ENCODE measurements at places on chromosomes 12 and 14.

DNA sequence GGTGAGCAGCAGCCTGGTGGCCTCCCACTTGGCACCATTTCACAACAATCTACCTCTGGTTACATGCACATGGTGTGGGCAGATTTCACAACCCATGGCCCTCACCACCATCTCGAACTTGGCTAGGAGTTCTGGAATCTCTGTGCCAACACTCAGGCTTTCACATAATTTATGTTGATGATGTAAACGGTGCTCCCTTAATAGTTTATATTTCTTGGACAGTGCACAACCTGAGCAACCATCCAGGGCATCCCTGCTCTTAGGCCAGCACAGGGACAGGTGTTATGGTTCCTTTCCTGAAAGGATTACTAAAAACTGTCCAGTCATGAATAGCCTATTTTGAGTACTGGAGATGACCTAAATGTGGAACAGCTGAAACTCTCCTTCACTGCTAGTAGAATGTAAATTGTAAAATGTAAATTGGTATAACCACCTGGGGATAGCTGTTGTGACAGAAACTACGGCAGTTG lies 28.6 kb downstream of the ABCB9 start:
- no peak for DNase-seq

- no peak for DNase-seq
Measured at GRCh38 chr12:116538076-116538591, 21.0 kb upstream of the MAP1LC3B2 start.

GRCh38 chr12:131229426-131230339 lies 276.0 kb downstream of the ADGRD1 start:
- DNase-seq, result no peak

DNA sequence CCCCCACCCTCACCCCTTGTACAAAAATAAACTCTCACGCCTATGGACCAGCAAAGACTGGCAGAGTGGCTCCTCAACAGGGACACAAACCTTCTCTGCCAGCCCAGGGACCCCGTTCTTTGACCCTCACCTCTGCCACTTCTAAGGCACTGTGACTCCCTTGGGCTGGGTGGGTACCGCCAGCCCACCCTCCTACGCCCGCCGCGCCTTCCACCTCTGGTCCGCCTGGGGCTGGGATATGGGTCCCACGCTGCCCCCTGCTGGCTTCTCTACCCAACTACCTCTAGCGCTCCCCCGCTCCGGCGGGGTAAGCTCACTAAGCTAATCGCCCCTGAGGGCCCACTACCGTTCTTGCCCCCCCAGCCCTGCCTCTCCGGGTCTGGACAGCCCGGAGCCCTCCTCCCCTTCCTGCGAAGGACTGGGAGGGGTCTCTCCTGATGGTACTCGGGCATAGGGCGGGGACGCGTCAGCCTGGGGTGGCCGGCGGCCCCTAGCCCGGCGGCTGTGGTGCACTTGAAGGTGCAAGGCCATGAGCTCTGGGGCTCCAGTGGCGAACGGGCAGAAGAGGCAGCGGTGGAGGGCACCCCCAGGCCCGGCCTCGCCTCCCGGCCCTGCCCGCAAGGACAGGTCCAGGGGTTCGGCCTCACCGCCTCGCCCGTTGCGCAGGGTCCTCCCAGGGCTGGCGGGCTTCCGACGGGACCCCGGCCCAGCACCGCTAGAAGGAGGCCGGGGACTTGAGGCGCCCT lies 8.1 kb downstream of the ZNF219 start:
- DNase-seq, result no peak

GRCh38 chr14:24013654-24014514 lies 25.2 kb downstream of the DHRS4L2 start:
- peak; percentile 35 for DNase-seq

- peak; percentile 37 for DNase-seq
Measured at GRCh38 chr12:27333403-27334009, 870 bp downstream of the BMAL2 start.

- DNase-seq, result no peak
Measured at GRCh38 chr12:3091382-3092241, 14.4 kb downstream of the TSPAN9 start.

DNA sequence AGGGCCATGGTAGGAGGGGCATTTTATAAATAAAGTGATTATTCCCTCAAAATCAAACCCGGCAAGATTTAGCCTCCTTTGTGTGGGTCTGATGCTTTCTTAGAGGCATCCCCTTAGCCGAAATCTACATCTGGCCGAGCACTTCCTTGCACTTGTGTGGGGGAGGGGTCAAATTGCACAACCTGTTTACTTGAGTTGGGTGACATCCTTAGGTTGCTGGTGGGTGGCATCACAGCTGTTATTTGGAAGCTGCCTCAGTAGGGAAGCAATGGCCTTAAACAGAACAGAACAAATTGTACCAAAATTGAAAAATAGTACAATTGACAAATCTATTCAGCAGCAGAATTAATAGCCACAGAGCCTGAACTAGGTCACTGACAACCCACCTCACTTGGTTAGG lies 546.1 kb downstream of the SNAPC1 start:
- DNase-seq, result no peak

GRCh38 chr12:13227191-13227590 lies 30.7 kb downstream of the EMP1 start:
- no peak for DNase-seq

DNA sequence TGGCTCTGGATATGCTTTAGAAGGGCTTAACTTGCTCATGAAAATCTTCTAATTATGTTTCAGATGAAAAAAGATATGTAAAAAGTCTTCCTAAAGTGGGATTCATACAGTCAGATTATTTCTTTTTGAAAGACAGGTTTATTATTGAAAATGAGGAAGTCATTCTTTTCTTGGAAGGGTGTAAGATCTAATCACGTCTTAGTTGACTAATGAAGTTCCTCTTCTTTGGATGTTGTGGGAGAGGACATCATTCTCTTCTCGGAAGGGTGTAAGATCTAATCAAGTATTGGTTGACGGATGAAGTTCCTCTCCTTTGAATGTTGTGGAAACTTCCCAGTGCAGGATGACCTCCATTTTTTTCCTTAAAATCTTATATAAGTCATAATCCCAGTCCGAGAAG lies 74.9 kb downstream of the ALG10 start:
- no peak for DNase-seq

DNA sequence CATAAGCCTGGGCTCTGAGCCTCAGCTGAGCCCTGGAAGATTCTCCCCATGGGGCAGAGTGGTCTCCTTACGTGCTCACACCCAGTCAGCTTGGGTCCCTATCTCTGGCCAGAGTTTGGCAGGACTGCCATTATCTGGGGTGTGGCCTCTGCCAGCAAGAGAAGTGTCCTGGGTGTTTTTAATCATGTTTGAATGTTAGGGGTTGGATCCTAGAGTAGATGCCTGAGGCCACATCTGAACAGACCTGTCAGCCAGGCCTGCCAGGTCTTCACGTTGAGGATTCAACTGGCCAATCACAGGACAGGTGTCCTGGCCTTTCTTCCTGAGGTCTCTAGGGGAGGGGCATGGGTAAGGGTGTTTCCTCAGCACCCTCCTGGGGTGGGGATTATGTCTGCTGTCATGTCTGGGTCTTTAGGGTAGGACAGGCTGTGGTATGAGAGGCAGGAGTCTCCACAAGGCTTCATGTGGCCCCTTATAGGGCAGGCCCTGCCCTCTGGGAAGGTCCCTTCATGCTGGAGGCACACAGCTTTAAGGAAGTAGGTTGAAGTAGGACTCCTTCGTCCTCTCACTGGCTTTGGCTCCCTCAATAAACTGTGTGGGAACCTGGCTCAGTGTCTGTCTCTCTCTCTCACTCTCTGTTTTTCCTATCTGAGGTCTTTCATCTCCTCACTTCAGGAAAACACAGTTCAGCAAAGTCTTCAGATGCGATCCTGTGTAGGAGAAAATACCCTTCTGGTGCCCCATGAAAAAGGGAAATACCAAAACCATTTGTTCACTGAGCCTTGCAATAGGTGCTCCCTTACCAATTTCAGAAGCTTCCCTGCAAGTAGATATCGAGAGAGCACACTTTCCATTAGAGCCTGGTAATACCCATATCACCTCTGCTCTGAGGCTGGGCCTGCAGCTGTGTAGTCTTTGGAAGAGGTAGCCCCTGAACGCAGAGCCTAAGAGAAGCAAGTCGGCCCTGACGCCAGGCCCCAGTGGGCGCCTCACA lies 6.7 kb upstream of the FITM1 start:
- DNase-seq, result no peak

- DNase-seq, result no peak
Measured at GRCh38 chr14:68694516-68695235, 98.2 kb downstream of the ZFP36L1 start.

GRCh38 chr14:71783786-71784185 lies 148.4 kb upstream of the RGS6 start:
- DNase-seq, result no peak

- no peak for DNase-seq
Measured at GRCh38 chr12:109163167-109163566, 46.8 kb downstream of the ACACB start.

DNA sequence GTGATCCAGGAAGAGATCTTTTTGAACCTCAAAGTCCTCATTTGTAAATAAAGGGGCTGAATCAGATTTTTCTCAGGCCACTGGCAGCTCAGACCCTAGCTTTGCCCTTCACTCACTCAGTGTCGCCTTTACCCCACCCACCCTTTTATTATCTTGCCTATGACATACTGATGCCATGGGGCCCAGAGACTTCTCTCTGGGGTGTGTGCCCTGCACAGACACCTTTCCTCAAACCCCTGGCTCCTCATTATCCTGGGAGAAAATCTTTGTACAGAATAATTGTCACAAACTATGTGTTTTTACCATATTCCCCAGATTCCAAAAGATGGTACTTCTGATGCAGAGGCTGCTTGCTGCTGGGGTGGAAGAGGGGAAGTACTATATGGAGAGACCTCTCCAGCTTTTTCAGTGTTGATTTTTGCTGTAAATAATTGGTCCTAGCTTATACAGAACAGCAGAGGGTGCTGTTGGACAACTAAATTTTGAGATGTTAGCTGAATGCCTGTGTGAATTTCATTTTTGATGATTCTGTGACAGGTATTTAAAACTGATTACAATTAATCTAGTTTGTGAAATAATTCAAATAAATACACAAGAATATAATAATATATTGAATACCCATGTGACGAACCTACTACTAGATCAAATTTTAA lies 53.9 kb upstream of the DCD start:
- DNase-seq, result no peak

DNA sequence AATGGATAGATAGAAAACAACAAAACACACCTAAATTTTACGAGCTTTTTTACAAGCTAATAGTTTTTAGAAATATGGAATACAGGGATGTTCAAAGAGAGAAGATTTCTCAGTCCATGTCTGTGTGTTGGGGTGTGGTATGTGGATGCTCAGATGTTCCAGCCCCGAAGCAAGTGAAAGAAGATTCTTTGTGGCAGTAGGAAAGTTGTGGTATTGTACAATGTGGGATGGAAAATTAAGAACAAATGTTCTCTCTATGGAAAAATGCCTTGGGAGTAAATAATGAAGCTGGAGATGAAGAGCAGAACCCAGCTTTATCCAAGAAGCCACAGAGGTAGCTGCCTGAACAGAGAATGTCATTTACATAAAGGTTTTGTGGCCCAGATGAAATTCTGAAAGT lies 150.3 kb upstream of the PRKD1 start:
- no peak for DNase-seq

DNA sequence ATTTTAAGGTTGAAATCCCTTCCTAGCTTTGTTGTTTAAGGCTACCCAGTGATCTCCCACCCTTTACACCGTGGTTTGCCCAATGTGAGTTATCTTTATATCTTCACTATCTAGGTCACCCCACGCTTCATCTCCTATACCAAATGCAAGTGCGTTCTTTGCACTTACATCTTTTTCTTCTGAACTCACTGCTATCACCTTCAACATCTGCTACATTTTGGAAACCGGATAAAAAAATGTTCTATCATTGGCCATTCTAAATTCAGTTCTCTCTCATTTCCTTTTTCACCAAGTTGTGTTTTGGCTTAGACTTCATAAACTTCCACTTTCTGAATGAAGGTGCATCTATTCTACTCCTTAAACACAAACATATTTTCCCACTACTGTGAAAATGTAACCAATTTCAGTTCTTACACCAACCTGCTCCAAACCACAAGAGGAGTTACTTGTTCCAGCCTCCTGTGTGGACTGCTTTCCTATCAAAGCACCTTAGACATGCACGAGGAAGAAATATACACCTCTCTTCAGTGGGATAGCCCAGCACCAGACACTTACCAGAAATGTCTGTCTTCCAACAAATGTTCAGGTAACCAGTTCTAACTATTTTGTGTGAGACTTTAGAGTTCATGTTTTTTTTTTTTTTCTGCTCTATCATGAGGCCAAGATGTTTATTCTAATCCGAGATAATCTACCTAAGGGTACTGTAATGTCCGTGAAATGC lies 21.9 kb downstream of the CLEC9A start:
- no peak for DNase-seq

- no peak for DNase-seq
Measured at GRCh38 chr14:38056270-38056669, 151.4 kb upstream of the SSTR1 start.

DNA sequence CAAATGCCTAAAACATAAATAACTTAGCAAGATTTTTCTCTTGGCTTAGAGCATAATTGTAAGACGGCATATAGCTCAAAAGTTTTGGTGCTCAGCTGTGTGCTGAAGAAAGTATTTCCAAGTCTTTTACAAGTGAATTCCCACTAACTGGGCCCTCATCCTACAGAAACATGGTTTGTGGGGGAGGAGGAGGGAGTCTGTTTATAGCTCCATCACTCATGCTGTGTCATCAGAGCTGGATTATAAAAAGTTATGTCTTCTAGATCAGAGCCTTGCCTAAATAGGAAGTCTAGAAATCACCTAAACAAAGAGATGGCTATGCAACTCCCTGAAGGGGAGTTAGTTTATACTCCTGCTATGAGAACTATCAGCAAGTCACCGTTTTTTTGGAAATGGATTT lies 65.9 kb upstream of the OTOGL start:
- DNase-seq, result no peak

- DNase-seq, result no peak
Measured at GRCh38 chr12:81835783-81836182, 76.6 kb upstream of the PPFIA2 start.

DNA sequence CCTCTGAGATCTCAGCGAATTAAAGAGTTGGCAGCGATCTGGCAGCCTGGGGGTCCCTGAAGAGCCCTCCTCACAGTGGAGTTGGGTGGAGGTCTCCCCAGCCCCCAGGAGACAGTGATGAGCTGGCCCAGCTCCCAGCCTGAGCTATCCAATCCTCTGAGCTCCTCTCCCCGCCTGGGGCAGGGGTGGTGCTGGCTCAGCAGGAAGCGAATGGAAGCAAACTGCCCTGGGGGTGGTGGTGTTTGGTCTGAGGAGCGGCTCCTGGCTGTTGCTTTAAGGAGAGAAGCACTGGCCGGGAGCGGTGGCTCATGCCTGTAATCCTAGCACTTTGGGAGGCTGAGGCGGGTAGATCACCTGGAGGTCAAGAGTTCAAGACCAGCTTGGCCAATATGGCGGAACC lies 19.5 kb upstream of the MEG3 start:
- DNase-seq, result no peak

DNA sequence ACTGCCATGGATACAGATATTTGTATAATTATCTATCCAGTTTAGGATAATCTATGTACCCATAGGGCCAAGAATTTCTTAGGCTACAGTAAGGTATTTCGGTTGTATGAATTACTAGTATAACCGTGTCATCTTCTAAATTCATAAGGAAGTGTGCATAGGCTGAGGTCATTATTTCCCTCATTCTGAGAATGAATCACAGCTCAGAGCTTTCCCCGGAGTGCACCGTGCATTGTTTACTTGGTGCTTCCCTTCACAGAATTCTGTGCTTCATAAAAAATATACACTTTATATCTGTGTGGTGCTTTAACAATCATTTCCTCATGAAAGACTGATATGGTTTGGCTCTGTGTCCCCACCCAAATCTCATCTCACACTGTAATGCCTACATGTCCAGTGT lies 514.1 kb downstream of the ETNK1 start:
- no peak for DNase-seq

- no peak for DNase-seq
Measured at GRCh38 chr12:98213556-98213955, 301.8 kb upstream of the TMPO start.

All from T1000 (cell line).